ENCODE measurements at places on chromosomes 2 and 18.

GRCh38 chr2:166184789-166185188 lies 57.0 kb upstream of the SCN1A start:
- no peak for DNase-seq

DNA sequence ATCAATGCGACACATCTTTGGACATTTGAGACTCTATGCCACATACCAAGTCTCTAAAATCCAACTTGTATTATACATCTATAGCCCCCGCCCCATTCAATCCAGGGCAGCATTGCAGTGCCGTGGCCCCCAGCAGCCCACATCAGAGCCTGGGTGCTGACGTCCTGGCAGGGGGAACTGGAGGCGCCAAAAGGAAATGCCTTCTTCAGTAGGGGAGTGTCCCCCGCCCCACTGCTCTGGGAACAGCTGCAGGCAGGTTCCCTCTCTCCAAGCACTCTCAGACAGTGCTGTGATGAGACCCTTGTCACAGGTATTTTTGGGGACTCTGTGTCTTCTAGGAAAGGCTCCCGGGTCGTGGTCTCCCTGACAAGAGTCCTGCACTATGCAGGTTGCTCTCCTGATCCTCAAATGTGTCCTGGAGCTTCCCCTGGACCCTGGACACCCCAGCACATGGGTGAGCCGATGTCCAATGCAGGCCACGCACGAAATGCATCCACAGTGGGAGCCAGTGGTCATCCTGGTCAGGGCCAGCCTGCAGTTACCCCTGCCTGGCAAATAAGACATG lies 188.7 kb downstream of the RTP5 start:
- no peak for DNase-seq

GRCh38 chr2:240463274-240463865 lies 27.9 kb downstream of the GPC1 start:
- DNase-seq = no peak

DNA sequence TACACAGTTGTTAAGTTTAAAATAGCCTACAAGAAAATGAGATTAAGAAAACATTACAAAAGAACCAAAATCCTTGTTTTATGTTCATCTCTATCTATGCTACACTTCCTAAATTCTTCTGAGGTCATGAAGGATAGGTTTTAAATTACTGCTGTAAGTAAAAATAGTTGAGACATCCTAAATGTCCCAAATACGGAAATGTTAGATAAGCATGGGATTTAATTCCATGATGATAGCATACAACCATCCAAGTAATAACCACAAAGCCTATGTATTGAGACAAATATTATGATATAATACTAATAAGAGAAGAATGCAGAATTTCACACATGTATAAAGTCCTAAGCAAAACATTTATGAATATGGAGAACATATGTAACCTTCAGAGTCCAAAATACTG lies 34.1 kb downstream of the PIEZO2 start:
- no peak for DNase-seq

DNA sequence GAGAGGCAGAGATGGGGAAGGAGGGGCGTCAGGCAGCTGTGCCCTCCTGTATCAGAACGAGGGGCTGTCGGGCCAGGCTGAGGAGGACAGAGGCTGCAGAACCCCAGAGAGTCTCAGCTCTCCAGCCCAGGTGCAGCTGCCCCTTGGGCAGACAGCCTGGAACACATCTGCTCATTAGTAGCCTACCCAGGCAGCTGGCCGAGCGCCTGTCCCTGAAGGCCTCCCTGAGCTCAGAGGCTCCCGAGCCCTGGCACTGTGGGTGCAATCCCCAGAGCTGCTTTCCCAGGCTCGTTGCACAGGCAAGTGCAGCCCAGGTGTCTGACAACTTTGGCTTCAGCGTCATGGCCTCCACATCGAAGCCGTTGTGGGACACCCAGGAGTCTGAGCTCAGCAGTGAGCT lies 13.1 kb upstream of the TMEM185B start:
- no peak for DNase-seq

- DNase-seq = no peak
These were observed 90.4 kb downstream of the PTRHD1 start for GRCh38 chr2:24702800-24703199.

DNA sequence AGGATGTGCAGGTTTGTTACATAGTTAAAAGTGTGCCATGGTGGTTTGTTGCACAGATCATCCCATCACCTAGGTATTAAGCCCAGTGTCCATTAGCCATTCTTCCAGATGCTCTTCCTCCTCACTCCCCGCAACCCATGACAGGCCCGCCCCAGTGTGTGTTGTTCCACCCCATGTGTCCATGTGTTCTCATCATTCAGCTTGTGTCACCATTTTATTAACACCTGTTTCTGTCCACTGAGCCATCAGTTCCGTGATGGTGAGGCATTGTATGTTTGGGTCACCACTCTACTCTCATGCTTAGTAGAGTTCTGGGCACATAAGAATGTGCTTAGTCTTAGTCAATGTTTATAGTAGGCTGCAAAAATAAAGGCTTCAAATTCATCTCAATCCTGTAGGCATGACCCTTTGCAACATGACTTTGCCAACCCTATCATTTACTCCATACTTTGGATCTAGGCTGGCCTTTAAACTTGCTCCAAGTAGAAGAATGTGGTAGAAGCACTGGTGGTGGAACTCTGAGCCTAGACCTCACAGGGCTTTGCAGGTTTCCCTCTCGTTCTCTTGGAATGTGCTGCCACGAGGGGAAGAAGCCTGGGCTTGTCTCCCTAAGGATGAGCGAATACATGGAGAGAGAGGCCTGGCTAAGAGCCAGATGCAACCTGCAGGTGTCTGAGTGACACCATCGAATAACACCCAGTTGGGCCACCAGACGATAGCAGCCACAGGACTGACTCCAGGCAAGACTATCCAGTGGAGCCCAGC lies 161.5 kb downstream of the NAPG start:
- no peak for DNase-seq

GRCh38 chr2:202022755-202023154 lies 10.9 kb upstream of the FZD7 start:
- DNase-seq = no peak

DNA sequence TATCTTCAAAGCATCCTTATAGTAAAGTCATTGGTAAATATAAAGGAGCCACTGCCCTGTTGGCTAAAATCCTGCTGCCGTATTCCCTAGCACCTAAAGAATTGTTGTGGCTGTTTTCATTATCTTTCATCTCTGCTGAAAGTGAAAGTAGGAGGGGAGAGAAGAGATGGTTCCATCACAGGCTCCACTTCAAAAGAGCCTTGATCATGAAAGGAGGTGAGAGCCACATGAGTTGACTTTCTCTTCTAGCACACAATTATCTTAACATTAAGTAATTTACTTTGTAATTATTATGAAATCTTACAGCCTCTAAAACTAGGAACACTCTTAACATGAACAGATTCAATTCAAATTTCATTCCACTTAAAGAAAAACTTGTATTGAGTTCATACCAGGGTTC lies 1050.9 kb upstream of the LRRTM1 start:
- no peak for DNase-seq

DNA sequence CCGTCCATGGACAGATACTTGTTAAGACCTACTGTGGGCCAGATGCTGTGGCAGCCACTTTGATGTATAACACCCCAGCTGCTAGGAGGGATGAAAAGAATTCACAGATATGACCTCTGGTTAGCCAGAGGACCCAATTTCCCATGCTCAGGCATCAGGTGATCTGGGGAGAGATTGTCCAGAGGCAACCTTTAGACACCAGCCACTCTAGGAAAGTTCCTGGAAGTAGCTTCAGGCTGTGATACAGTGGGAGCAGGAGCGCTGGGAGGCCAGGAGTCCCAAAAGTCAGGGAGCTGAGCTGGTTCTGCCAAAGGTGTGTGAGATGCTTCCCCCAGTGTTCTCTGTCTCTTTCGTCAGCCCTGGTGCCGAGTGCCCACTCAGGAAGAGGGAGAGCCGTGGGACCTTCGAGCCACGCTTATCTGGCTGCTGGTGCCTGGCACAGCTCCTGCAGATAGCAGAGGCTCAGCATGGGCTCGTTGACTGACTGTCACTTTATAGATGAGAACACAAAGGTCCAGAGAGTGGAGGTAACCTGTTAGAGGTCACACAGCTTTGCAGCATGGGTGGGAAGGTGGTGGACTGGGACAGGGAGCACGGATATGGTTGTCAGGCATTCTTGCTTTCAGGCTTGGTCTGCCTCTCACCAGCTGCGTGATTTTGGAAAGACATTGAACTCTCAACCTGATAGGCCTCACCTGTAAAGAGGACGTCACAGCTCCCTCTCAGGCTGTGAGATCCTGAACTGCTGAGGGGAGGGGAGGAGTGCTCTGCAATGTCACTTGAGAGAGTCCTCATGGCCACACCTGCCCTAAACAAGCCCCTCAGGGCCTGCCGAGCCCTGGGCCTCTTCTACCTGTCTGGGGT lies 7.8 kb upstream of the RALB start:
- DNase-seq = no peak

- DNase-seq = no peak
These were observed 100.4 kb downstream of the AFF3 start for GRCh38 chr2:100041946-100042345.

GRCh38 chr2:119849838-119850565 lies 90.3 kb downstream of the PTPN4 start:
- DNase-seq = no peak

GRCh38 chr2:172437419-172438341 lies 10.3 kb downstream of the ITGA6 start:
- DNase-seq = no peak

DNA sequence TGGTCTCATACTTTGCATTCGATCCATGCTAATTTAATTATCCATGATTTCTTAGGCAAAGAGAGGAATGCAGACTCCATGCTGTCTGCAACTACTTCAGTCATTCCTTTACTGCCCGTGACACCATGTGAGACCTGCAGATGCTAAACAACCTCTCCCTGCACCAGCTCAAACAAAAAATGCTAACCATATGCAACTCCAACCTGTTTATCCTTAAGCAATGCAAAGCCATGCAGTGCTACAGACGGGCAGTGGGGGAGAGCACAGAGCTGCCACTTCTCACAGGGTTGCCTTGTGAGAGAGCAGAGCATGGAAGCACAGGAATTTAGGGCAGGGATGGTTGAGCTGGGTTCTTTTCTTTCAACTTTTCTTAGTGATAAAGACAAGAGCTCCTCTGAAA lies 74.9 kb upstream of the KLHL14 start:
- DNase-seq = no peak

GRCh38 chr2:207768168-207768865 lies 1.4 kb downstream of the FZD5 start:
- no peak for DNase-seq

DNA sequence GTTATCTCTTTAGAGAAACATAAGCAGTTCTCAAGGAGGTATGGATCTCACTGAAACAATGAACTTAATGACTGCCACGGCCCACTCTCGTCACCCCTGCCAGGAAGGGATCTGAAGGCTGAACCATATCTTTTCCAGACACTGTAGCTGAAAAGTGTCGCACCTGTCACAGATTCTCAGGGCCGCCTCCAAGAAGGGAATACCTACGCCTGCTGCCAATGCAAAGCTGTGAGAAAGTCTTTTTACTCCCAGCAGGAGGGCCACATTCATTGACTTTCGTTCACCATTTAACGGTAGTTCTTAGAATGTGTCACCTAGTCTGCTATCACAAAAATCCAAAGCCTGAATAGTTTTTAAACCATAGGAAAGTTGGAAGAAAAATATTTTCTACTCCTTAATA lies 66.7 kb upstream of the SH3BP4 start:
- DNase-seq = no peak

DNA sequence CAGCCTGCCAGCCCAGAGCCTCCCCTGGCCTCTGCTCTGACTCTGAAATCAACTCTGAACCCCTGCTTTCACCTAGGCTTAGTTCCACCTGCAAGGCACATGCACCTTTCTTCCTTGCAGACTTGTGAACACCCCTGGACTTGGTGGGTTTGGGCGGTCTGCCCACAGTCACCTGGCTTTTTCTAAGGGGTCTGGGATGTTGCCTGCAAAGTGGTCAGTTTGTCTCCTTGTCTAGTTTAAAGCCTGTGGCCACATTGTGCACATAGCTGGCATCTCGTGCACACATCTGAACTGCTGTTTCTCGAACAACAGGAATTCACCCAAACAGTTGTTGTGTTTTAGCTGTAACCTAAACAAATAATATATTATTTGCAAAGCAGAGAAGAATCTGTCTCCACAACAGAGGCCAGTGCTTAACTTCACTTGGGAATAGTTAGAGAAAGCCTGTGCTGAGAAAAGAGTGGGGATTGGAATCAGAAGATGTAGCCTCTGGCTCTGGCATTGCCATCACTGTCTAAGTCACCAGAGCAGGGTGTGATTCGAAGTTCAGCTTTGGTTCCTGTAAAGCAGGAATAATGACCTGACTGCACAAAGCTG lies 108.5 kb downstream of the TMEM18 start:
- DNase-seq = no peak

GRCh38 chr2:10220045-10220901 lies 82.4 kb upstream of the HPCAL1 start:
- no peak for DNase-seq

DNA sequence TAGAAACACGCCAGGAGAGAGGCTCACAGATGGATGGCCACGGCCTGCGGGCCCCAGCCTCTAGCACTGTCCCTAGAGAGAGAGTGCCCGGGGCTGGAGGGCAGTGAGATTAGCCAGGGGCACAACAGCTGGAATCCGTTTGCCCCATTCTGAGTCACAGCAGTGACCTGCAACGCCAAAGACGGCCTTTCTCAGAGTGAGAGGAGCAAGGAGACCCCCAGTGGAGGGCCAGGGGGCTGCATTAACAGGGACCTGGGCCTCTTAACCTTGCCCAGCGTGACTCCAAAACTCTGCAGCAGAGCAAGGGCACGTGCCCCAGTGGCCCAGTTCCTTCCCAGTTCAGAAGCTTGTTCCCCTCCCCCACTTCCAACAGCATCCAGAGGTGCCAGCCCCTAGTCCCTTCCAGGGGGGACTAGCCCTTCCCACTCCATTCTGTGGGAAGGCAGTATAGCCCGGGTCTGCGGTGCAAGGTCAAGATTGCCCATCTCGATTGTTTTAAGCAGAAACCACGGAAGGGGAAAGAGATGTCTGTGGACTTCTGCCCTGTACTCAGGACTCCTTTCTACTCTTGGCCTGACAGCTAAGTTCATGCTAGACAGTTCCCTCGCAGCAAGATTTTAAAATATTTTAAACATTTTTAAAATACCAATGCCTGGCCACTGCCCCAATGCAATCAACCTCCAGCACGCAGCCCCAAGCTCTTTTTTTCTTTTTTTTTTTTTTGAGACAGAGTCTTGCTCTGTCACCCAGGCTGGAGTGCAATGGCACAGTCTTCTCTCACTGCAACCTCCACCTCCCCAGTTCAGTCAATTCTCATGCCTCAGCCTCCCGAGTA lies 50.9 kb upstream of the BIN1 start:
- no peak for DNase-seq

- DNase-seq = no peak
These were observed 10.3 kb upstream of the DYTN start for GRCh38 chr2:206728277-206729199.

- DNase-seq = no peak
These were observed 51.9 kb downstream of the EPAS1 start for GRCh38 chr2:46349115-46349547.

- DNase-seq = no peak
These were observed 434 bp upstream of the DUSP19 start for GRCh38 chr2:183078163-183078463.
